Renal cortical epithelial cell (primary cell): ENCODE measurements at places on chromosomes 11 and 22.

- DNase-seq: no peak
These were observed at the start of gene KMT5B for GRCh38 chr11:68213135-68213515. KMT5B (minus strand) TSS chr11:68213296; CDS start chr11:68190076, 23,220 bp downstream.

DNA sequence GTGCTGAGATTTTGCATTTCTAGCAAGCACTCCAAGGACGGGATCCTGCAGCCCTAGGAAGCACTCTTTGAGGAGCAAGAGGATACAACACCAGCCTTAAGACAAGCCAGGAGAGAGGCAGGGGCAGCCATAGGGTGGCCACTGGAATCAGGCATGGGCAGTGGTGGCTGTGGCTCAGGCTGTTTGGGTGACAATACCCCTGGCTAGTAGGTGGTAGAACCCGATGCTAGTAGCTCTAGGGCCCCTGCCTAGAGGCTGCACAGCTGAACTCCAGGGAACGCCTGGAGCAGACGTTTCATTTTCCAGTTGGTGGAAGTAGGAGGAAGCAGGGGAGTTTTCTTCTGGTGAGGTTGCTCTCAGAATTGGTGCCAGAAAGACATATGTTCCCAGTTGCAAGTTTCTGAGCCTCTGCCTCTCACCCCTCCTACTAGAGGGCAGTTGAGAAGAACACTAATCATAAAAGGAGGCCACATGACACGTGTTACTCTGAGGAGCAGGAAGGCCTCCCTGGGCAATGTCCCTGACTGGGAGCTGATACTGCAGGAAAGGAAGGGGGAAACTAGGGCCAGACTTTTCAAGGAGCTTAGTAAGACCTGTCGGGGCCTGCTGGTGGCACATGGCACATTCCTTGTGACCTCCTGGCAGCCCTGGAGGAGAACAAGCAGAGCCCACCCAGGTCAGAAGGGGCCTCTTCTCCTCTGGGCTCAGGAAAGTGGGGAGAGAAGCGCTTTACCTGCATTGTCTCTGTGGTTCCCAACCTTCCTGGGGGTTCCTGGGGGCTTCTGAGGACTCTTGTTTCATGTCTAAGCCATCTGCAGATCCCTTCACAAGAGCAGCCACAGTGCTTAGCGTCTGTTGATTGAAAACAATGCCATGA lies 56.6 kb upstream of the DRD2 start:
- DNase-seq: no peak

DNA sequence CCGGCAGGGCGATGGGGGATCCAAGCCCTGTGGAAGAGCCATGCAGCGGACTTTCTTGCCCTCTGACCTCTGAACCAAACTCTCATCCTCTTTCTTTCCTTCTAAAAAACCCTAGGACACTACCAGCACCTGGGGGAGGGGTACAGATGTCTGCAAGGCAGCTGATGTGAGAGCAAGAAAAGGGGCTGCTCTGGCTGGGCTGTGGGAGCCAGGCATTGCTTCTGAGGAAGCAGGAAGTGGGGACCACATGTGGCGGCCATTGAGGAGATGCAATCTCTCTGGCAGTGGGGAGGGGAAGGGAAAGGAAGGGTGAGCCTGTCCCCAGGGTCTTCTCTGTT lies 36.0 kb downstream of the FAM83F start:
- no peak for DNase-seq

GRCh38 chr11:96620464-96621044 lies 230.7 kb downstream of the JRKL start:
- DNase-seq: no peak

DNA sequence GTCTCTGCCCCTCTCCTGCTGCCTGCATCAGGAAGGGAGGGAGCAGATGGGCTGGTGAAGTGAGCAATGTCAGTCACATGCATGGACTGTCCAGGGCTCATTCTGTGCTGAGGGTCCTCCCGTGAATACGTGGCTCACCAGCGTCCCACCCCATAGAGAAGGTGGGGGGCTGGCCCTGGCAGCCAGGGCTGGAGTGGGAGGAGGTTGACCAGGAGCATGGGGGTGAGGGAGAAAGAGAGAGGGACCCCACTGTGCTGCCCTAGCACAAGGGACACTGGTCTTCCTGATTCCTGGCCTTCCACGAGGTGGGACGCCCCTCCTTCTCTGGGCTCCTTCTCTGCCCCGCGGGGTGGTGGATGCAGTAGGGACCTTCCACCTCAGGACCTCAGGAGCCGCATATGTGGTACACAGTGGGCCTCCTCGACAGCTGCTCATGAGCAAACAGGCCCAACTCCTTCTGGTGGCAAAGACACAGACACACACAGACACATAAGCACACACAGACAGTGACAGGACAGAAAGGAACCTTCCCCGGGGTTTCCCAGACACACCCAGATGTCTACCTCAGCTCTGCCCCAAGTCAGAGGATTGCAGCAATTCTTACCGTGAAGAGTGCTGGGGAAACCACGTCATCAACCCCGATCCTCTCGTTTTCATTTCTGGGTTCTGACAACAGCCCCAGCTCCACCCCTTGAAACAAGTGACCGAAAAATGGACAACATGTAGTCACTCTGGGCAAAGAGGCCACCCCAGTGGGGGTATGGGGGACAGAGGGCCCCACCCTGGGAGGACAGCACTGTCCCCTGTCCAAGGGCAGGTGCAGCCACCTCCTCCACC lies 3.6 kb upstream of the APOBEC3A start:
- DNase-seq: peak; percentile 8

- peak; percentile 52 for DNase-seq
These were observed 101.9 kb downstream of the MRTFA start for GRCh38 chr22:40534379-40535188.

GRCh38 chr22:36541831-36542411 lies 13.0 kb upstream of the EIF3D start:
- peak; percentile 94 for DNase-seq

DNA sequence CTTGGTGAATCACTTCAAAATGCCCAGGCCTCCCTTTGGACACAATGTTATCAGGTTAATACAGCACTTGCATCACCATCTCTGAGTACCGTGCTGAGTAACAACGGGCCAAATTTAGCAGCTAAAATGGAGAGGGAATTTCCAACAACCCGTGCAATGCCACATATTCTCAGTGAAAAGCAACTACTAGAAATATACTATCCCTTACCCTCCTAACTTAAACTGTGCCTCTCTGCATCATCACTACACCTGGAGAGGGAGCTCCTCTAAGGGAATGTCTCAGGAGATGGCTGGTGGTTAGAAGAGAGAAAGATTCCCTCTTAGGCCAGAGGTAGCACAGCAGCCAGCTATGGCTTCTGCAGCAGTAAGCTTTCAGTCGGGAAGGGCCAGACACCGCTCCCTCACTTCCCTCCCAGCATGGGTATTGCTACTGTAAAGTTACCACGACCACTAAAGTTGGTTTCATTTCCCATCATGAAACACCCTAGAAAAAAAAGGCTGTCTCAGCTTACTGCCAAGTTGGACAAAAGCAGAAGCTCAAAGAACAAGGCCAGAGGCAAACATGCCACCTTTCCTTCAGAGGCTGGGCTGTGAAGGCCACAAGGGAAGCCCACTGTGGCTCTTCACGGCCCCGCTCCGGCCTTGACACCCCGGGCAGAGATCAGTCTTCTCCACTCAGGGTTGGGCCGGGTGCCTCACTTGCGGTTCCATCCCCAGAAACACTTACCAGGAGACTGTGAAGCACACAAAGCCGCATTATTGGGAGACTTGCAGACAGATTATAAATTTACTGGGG lies 3.9 kb downstream of the MAML2 start:
- DNase-seq: peak; percentile 81

DNA sequence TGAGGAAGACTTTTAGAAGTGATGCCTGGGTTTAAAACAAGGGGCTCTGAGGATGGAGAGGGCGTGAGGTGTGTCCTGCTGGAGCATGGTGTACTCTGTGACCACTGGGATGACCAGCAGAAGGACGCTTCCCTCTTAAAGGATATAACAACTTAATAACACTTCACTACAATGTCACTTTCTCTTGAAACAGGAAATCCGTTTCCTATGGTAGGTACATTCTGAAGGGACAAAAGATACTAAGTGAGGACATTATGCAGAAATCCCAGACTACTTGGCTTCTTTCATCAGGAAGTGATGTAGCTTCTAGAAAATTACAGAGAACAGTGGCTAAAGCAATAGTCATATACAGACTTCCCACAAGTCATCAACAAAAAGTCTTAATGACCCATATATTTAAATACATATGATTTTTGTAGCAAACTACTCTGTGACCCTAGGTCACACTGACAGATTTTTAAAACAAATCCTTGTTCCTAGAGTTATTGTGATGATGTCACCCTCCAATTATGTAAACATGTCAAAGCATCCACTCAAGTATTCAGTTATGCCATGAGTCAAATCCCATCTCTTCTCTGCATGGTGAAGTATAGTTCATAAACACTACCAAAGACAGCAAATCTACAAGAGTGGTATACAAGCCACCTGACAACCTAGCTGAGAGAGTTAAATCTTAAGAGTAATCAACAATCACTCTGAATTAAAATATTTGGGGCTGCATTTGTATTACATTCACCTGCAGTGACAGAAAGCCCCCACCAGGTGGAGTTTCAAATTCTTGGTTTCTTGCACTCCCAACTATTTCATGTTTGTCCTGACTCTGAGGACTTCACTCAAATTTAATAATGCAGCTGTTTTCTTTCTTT lies 32.8 kb downstream of the PITPNB start:
- peak; percentile 64 for DNase-seq

DNA sequence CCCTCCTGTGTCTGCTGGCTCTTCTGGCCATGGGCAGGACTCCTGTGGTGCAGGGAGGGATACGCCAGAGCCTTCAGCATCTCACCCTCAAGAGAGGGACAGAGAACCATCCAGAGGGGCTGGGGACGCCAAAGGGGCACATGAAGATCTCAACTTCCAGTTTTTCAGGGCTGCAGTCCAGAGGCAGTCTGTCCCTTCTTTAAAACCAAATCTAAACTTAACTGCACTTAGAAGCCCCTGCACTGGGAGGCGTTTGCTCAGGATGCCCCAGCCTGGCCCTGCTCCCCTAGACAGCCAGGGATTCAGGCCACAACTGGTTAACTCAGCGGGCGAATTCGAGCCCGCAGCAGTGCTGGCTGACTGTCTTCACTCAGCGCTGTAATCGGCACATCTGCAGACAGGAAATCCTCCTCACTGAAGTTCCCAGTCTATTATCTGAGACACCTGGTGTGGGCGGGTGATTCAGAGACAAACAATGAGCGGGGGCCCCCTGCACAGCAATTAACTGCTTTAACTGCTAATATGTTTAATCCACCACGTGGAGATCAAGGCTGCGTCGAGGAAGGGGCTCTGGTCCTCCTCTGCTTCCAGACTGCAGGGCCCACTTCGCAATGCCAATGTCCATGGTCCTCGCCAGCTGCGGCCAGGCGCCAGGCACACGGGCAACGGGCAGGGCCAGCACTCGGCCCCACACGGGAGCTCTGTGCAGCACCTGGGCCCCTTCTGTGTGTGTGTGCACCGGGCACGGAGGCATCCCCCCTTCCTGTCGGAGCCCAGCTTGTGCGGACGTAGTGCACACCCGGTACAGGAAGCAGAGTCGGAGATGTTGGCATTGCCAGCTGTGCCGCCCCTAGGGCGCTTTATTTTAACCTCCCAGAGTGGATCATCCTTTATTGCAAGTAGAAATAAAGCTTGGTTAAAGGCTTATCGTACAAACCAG lies 36.9 kb upstream of the GNB1L start:
- peak; percentile 67 for DNase-seq

GRCh38 chr22:18085188-18085587 lies 7.4 kb downstream of the PEX26 start:
- DNase-seq: peak; percentile 68

GRCh38 chr11:112771851-112772250 lies 189.4 kb upstream of the NCAM1 start:
- DNase-seq: no peak

GRCh38 chr11:114017723-114018122 lies 41.8 kb upstream of the ZBTB16 start:
- peak; percentile 8 for DNase-seq

- no peak for DNase-seq
These were observed 89.2 kb downstream of the GALNT18 start for GRCh38 chr11:11532574-11532973.

DNA sequence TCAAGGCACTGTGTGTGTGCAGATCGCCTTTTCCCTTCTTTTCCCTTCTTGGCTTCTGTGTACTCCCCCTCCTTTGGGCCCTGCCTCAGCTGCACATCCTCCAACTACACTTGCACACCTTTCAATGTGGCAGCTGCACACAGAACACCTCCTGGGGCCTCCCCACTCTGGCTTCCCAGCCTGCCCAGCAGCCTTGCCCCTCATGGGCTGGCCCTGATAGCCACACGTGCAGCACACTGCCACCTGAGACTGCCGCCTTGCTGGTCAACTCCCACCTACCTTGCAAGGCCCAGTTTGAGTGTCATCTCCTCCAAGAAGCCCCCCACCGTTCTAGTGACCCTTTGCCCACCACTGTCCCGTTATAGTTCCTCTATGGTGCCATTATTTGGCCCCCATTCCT lies 77.3 kb upstream of the ARFGAP3 start:
- no peak for DNase-seq

DNA sequence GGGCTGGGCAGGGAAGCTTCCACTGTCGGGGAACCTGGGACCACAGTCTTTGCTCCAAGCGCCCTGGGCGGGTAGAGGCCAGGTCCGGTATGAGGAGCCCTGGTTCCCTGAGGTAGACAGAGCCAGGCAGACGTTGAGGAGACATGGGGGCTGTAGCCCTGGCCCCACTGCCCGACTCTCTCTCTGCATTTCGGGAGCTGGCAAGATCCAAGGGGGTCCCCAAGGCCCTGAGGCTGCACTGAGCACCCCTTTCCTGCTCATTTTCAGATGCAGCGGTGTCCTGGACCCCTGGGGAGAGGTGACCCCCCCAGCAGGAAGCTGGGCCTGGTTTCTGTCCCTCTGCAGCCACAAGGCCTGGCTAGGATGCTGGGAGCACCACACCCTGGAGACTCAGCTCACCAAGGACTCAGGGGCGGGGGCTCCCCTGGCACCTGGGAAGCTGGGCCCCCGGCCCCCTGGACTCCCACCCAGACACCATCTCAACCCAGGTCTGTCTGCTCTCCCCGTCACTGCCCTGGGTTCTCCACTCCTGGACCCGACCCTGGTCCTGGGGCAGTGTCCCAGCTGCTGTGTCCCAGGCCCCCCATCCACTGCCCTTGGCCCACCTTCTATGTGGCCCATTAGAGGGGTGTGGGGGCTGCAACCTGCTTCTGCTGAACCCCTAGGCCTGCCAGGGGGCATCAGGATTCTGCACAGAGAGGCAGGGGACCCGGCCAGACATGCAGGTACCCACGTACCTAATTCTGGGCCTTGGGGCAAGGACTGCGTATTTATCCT lies 15.0 kb upstream of the MUC6 start:
- no peak for DNase-seq

GRCh38 chr22:19346677-19347265 lies 55.3 kb upstream of the CLTCL1 start:
- no peak for DNase-seq

GRCh38 chr11:125772834-125773505 lies 5.7 kb downstream of the PATE2 start:
- peak; percentile 2 for DNase-seq

DNA sequence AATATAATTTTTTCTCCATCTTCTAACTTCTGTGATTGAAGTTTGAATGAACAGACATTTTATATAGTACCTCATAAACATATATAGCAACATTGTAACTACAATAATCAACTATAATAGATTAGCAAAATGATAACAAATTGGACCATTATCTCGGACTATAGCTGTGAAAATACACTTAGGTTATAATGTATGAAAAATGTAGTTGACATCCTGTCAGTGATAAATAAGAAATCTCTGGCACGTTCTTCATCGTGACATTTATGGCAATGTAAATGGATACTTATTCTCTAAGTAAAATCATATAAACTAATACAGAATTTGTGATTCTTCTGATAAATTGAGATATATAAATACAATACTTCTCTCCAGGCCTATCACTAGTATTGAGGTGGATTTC lies 333.3 kb downstream of the GUCY1A2 start:
- DNase-seq: no peak
